ENCODE measurements at places on chromosomes 12 and 14.

DNA sequence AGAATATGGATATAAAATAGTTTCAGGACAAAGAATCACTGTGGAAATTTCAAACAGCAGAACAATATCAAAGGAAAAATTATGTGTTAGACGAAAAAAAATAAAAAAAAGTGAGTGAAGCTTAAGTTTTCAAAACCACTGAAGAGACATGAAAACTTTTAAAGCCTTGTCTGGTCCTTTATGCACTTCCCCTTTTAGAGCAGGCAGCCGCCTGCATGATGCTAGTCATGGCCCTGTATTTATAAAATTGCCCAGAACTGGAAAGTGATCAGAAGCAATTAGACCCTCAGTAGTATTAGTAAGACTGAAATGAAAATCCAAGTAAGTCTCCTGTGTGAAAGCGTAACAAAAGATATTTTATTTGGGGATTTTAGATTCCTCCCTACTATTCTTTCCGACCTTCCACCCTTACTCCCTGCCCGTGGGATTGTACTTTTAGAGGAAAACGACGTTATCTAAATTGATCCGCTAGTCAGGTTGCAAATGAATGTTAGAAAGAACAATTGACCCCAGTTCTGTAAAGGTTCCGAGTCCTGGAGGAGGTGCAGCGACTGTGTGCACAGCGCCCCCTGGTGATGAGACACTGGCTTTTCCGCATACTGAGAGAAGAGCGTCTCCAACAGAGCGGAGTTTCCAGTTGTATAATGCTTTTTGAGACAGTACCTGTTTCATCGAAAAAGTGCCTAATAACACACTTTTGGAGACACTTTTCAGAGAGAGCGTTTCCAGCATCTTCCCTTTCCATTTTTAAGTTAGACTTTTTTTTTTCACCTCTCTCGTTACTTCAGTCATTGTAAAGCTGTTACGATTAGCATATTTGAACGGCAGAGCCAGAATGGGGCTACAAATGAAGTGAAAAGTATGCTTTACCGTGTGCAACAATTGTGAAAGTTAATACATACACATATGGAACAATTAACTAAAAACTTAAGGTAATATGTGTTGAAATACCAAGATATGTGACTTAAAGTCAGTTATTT lies 12.4 kb downstream of the MGST1 start:
- DNase-seq = no peak

- no peak for DNase-seq
Measured at GRCh38 chr14:100692859-100693558, 33.7 kb upstream of the DLK1 start.

- DNase-seq = no peak
Measured at GRCh38 chr12:119713551-119714031, 45.7 kb downstream of the PRKAB1 start.

DNA sequence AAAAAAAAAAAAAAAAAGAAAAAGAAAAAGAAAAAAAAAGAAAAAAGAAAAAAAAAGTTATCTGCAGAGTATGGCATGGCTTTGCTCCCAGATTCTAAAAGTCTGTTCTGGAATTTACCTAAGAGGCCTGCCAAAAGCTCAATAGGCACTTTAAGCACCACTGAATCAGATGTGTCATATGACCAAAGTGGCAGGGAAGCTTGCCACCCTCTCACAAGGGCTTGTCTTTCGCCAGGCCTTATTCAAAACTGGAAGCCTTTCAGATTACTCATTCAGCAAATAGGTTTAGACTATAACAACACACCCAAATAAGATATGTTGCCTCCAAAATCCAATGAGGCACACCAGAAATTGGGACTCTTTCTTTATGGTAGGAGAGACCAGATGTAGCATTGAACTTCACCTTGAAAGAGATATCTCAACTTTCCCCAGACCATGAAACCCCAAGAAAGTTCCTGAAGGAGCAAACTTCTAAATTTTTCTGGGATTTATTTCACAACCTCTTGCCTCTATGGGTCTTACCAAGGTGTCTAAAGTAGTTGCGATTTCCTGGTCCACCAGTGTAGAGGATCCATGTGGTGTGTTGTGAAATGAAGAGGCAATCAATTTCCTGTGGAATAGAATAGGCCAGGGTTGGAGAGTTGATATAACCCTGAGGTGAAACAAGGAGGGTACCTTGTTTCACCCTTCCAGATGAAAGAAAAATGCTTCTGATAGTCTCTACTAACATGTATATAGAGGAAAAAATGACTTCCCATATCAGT lies 218.8 kb downstream of the DAD1 start:
- no peak for DNase-seq

- no peak for DNase-seq
Measured at GRCh38 chr14:83556065-83556464, 1973.9 kb upstream of the FLRT2 start.

Measured in CD4-positive, alpha-beta T cell treated with Interleukin-4 for 4 hours (primary cell).